ENCODE measurements at places on chromosomes 11 and 22.

GRCh38 chr11:117421476-117421875 lies 93.8 kb downstream of the CEP164 start:
- no peak for DNase-seq

DNA sequence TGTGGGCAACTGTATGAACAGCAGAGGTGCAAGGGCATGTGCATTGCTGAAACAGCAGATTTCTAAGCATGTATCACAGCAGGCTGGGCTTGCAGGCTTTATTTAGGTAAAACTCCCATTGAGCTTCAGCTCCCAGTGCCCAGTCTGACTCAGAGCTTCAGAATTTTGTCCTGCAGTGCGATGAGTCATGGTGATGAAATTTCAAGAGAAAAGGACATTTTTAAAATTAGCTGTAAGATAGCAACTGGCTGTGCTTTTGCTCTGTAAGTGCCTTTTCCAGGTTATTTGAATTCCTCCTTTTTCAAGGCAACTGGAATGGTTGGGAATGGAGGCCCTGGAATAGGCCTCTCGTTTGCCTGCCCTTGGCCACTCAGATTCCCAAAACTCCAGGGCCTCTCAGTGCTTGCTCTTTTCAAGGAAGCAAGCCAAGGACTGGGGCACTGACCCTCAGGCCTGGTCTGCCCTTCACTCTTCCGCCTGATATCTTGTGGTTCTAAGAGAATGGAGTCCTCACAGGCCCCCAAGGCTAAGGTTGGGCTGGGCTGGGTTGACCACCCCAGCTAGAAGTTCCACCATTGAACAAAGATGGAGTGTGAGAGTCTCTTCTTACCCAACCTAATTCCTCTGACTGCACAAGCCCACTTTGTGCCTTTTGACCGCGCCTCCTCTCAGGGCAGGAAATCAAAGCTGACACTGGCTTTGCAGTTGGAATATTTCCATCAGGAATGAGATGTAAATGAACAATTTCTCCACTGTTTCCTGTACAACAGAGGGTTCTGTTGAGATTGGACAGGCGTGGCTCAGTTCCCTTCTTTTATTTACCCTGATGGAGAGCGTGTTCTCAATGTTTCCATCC lies 59.5 kb upstream of the PRSS23 start:
- peak; percentile 80 for DNase-seq

- no peak for DNase-seq
Observed at GRCh38 chr22:19961868-19962245, 20.2 kb upstream of the TXNRD2 start.

DNA sequence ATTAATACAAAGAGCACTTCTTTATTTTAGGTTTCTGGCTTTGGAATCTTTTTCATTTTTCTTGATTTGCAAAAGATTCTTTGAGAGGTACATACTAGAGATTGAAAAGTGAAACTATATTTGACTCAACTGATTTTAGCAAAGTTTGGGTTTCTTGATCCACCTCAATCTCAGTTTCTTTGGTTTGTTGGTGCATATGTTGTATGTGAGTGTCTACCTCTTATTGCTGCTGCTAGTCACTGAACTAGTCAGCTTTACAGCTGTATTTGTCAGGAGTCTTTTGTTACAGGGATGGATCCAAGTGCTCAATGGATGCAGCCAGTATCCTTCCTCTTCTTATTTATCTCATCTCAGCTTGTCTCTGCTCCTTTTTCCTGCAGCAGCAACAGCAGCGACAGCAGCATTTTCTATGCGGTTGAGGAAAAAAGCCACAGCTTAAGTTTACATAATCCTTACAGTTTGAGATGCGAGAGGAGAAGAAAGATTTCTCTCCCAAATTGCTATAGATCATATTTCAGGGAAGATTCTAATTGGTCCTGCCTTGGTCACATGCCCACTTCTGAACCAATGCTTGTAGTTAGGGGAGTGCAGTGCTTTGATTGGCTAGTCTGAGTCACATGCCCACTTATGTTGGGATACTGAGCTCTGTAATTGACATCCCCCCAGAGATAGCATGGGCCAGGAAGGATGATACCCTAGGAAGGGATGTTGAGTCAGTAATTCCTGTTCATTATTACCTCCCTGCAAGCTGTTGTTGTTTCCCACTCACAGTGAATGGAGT lies 10.0 kb upstream of the ZNRF3 start:
- no peak for DNase-seq

- DNase-seq: no peak
Observed at GRCh38 chr11:77071671-77072605, 5.2 kb downstream of the CAPN5 start.

DNA sequence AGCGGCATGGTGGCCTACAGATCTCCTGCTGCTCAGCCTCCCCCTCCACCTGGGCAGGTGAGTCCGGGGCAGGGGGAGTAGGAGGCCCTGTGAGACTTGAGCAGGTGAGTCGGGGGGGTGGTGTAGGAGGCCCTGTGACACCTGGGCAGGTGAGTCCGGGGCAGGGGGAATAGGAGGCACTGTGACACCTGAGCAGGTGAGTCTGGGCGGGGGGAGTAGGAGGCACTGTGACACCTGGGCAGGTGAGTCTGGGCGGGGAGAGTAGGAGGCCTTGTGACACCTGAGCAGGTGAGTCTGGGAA lies 299.3 kb downstream of the BRD1 start:
- DNase-seq: no peak

DNA sequence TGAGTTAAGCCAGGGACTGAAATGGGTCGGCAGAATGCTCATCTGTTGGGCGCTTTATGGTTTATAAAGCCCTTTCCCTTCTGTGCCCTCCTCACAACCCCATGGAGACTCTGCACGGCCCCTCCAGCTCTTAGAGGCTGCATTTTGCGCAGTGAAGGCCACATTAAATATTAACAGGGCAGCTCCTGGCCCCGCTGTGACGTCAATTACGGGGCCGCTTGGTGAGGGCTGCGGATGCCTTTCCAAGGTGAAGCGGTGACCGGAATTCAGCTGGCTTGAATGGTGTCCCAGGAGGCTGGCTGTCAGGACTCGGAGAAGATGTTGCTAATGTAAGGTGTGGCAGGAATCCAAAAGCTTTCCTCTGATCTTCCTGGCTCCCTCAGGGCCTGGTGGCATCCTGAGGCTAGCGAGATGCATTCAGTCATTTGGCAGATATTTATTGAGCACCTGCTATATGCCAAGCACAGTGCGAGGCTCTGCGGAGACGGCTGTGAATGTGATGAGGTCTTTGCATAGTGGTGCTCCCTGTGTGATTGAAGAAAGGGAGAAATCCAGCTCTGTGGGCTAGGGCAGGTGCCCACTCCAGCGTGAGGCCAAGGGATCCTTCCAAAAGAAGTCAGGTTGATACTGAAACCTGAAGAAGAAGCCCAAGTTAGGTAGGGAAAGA lies 10.4 kb upstream of the YWHAH start:
- no peak for DNase-seq

- DNase-seq: peak; percentile 40
Observed at GRCh38 chr11:10450462-10451425, 4.3 kb upstream of the AMPD3 start.

DNA sequence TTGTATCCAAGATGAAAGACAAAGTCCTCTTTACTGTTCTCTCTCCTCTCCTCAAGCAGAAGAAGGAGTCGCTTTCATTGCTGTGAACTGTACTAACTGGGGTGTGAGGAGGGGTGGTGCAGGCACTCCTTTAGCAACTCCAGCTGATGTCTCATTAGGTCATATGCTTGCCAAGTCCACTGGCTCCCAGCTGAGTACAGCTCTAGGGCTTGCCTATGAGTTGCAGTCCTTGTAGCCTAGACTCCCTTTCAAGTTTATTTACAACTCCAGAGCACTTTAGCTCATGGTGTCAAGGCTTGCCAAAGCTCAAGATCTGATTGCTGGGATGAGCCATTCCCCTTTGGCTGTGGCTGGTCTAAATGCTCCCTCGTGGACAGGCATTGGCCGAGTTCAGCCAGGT lies 55.1 kb upstream of the PDGFD start:
- DNase-seq: no peak

- no peak for DNase-seq
Observed at GRCh38 chr11:110196241-110196754, 100.1 kb downstream of the RDX start.

GRCh38 chr22:49360746-49361145 lies 466.9 kb downstream of the BRD1 start:
- DNase-seq: no peak
